ENCODE measurements at places on chromosomes 7 and 10. TPM values are rescaled to one million over a fixed set of nuclear protein-coding genes. Genes with fewer than 3 reads are reported as not detected.

Gene MYO1G
- total RNA-seq: 0.05 TPM

Gene CALCR
- total RNA-seq: not detected

Gene NPFFR1
- not detected for total RNA-seq

Gene OR2A1
- total RNA-seq: under 0.01 TPM

Gene DPYSL4
- total RNA-seq: 6.3 TPM

Gene OR2A42
- total RNA-seq: under 0.01 TPM

Gene CNTNAP2
- 3.6 TPM for total RNA-seq

Gene ZWINT
- 3.6 TPM for total RNA-seq

Gene PRLHR
- total RNA-seq: not detected

Data from smooth muscle cell of the umbilical artery (primary cell).